ENCODE measurements at places on chromosomes 3 and 15.

- no peak for DNase-seq
These were observed 154.2 kb upstream of the TSPAN3 start for GRCh38 chr15:77225088-77225487.

DNA sequence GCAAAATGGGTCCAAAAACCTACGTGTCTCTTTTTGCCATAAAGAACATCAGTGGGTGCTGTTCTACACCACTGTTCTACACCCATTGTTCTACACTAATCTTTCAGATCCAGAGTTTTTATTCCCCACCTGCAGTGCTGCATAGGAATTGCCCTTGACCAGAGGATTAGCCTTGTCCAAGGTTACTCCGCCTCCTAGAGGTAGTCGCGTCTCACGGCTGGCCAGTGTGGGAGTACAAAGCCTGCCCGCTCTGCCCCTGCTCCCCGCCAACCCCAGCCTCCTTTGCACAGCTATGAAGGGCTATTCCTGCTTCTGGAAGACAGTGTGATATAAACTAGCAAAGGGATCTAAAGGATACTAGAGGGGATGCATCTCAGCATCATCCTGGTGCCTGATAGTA lies 222.1 kb upstream of the LMCD1 start:
- DNase-seq: no peak

DNA sequence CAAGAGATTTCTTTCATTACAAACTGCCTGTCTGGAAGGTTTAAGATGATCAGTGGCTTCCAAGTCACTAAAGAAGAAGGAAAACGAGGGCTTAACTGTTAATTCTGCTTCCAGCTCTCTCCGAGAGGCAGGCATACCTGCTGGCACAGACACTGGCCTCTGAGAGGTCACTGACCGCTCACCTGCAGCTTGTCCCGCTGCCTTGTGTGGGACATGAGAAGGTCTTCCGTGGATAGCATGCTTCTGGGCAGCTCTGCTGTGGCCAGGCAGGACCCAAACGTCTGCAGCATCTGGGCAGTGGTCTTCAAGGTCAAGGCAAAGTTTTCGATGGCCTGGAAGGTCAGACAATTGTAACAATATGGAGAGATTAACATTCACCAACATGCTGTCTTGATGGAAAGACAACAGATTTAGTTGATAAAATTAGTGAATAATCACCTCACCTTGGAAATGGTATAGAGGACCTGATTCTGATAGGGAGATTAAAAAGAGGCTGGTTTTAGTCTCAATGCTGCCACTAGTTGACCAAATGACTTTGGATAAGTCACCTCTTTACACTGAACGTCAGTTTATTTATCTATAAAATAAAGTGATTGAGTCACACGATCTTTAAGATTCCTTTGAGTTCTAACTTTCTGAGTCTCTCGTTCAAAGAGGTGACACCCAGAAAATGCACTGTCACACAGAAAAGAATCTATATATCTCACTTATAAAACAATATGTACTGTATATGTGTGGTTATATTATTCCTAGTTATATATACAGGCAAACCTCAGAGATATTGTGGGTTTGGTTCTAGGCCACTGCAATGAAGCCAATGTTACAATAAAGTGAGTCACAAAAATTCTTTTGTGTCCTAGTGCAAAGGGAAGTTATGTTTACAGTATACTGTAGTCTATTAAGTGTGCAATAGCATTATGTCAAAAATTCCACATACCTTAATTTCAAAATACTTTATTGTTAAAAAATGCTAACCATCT lies 65.1 kb downstream of the B3GNT5 start:
- DNase-seq: no peak

DNA sequence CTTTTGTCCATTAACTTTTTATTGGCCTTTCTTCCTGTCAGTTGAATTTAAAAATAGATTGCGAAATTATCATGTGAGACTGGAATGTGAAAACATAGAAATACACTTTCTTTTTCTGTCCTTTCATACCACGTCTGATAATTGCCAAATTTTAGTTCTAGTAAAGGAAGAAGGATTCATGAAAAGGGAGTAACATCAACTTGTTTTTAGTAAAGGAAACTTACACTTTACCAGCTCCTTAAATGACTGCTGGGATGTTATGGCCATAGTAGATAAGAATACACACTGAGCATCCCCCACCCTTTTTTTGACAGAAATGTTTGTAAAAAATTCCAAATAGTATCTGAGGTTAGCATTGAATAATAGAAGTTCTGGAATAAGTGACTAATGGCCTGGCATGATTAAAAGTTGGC lies 137.9 kb downstream of the NEO1 start:
- no peak for DNase-seq

- DNase-seq: no peak
These were observed 149.0 kb downstream of the PDZRN3 start for GRCh38 chr3:73475717-73476116.

DNA sequence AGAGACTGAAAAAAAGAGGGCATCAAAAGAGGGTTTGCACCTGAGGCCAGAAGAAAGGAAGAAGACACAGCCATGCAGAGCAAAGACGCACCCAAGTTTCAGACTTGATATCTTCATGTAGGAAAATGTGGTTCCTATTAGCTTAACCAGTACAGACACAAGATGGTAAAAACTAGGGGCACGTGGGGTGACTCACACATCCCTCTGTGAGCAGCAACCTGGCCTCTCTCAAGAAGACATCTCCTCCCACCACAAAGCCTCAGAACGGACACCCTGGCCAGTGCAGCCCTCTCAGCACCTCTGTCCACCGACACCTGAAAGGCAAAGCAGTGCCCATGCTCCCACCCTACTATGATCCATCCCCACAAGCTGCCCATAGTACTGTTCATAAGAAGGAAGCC lies 33.3 kb downstream of the GLB1 start:
- DNase-seq: peak; percentile 47

DNA sequence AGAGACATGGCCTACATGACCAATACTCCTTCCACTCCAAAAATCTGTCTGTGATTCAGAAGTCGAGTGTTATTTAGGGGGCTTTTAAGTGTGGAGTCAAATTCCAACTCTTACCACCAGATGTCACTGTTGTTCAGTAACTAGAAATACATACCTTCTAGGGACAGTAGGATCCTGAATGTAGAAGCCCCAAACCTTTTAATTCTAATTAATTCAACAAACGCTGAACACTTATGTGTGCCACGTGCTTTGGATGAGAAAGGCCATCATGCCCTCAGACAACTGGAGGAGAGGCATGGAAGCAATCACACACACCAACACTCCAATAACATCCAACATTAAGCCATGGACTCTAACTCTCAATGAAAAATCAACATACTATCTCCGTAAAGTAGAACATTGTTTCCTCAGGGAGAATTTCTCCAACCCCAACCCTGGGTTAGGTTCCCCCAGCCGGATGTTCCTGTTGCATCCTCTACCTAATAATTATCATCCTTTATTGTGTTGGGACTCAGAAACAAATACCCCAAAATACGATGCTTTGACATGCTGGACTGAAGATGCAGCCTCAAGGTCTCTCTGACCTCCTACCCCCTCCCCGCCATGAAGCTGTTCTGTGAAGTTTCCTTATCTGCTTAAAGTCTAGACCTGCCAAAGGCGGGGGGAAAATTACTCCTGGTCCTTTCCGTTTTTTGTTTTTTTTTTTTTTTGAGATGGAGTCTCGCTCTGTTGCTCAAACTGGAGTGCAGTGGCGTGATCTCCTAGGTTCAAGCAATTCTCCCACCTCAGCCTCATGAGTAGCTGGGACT lies 8.0 kb upstream of the CCDC13 start:
- DNase-seq: peak; percentile 77
